ENCODE measurements at places on chromosomes 1 and 21. TPM values are rescaled to one million over a fixed set of nuclear protein-coding genes. Genes with fewer than 3 reads are reported as not detected.

The OR6K3 gene
- total RNA-seq = not detected

The OLIG1 gene
- total RNA-seq = 5.4 TPM

The ITLN2 gene
- total RNA-seq = not detected

The RIMS3 gene
- total RNA-seq = 22.9 TPM

The THEM5 gene
- not detected for total RNA-seq

GRCh38 chr21:45709173-45709572 lies 65.6 kb downstream of the PCBP3 start:
- H3K4me3 ChIP-seq = no peak overlapping the region
- no peaks in the 10 kb centered on the region for H3K27me3 ChIP-seq
- H3K4me1 ChIP-seq = peaks cover 3% of the 10 kb centered on the region

GRCh38 chr1:11676386-11677103 lies 4.4 kb downstream of the MAD2L2 start:
- H3K27me3 ChIP-seq = no peaks in the 10 kb centered on the region
- H3K36me3 ChIP-seq = no peaks in the 10 kb centered on the region
- no peak overlapping the region for H3K4me3 ChIP-seq
- H3K4me1 ChIP-seq = peaks cover 2% of the 10 kb centered on the region

DNA sequence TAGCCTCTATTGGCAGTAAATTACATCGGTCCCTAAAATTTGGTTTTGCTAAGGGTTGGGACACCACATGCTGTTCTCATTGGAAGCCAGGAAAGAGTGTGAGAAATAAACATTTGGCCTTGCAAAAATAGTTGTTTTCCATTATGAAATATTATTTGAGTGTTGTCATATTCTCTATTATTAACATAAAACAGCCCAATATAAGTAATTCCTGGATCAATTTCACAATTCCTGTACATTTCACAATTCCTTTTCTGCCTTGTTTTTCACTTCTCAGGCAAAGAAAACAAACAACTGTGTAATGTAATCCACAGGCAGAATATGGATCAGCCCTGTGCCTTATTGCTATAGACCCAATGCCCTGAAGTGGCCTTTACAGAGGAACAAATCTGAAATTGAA lies 40.5 kb downstream of the C1orf87 start:
- no peak overlapping the region for H3K27ac ChIP-seq
- H3K36me3 ChIP-seq = no peaks in the 10 kb centered on the region
- H3K4me1 ChIP-seq = no peaks in the 10 kb centered on the region
- no peaks in the 10 kb centered on the region for H3K27me3 ChIP-seq
- no peak overlapping the region for H3K4me3 ChIP-seq
- no peak for DNase-seq

GRCh38 chr1:42935313-42935895 lies 23.3 kb downstream of the SLC2A1 start:
- no peak overlapping the region for H3K27ac ChIP-seq
- H3K4me1 ChIP-seq = peaks cover 53% of the 10 kb centered on the region
- H3K27me3 ChIP-seq = peaks cover 4% of the 10 kb centered on the region
- H3K36me3 ChIP-seq = peaks cover 28% of the 10 kb centered on the region
- DNase-seq = no peak

- H3K27ac ChIP-seq = no peak overlapping the region
- no peak overlapping the region for H3K4me3 ChIP-seq
- H3K4me1 ChIP-seq = no peaks in the 10 kb centered on the region
- H3K27me3 ChIP-seq = peaks cover 49% of the 10 kb centered on the region
- no peaks in the 10 kb centered on the region for H3K36me3 ChIP-seq
Observed at GRCh38 chr1:204959836-204960235, 83.2 kb upstream of the CNTN2 start.

- peak overlapping the region; percentile 87 for H3K4me3 ChIP-seq
- peak overlapping the region; percentile 91 for H3K27ac ChIP-seq
Observed at GRCh38 chr1:45802343-45803298, 791 bp upstream of the MAST2 start.

GRCh38 chr1:47629201-47629600 lies 191.4 kb downstream of the FOXD2 start:
- peaks cover 16% of the 10 kb centered on the region for H3K27me3 ChIP-seq
- no peaks in the 10 kb centered on the region for H3K36me3 ChIP-seq
- DNase-seq = no peak
- no peak overlapping the region for H3K4me3 ChIP-seq
- no peak overlapping the region for H3K27ac ChIP-seq

GRCh38 chr1:93546162-93546863 lies 98.4 kb downstream of the FNBP1L start:
- no peak overlapping the region for H3K4me3 ChIP-seq
- H3K36me3 ChIP-seq = peaks cover 7% of the 10 kb centered on the region
- H3K27ac ChIP-seq = no peak overlapping the region
- H3K27me3 ChIP-seq = no peaks in the 10 kb centered on the region
- peaks cover 5% of the 10 kb centered on the region for H3K4me1 ChIP-seq

GRCh38 chr1:207808911-207809555 lies 57.2 kb downstream of the CD46 start:
- no peaks in the 10 kb centered on the region for H3K27me3 ChIP-seq
- no peaks in the 10 kb centered on the region for H3K36me3 ChIP-seq
- no peak overlapping the region for H3K4me3 ChIP-seq
- H3K27ac ChIP-seq = no peak overlapping the region
- H3K4me1 ChIP-seq = no peaks in the 10 kb centered on the region

DNA sequence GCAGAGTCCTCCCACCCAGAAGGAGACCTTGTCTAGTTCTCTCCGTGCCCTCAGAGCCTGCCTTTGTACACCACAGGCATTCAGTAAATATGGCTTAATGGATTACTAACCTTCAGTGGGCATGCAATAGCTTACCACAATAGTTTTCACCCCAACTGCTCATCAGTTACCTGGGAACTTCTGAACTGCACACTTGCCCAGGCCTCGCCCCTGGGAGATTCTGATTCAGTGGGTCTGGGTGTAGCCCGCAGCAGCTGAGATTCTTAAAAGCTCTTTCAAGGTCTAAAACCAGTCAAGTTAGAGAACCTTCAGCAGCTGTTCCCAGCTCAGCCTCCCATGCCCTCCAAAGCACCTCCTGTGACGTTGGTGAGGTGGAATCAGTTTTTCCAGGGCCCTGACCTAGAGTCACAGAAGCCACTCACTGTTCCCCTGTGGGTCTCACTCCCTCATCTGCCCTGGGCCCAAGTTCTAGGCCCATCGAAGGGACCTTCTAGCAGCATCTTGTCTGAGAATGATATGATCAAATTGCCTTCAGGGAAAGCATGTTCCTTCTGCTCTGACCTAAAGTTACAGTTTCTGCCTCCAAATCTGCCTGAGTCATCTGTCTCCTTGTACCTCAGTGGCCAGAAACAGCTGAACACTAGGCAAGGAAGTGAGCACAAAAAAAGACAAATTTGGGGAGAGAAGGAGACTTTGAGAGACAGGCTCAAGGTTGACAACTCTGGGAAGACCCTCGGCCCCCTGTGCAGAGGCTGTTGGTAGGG lies 10.8 kb downstream of the ASAP3 start:
- no peak overlapping the region for H3K4me3 ChIP-seq
- no peaks in the 10 kb centered on the region for H3K36me3 ChIP-seq
- H3K27me3 ChIP-seq = no peaks in the 10 kb centered on the region

DNA sequence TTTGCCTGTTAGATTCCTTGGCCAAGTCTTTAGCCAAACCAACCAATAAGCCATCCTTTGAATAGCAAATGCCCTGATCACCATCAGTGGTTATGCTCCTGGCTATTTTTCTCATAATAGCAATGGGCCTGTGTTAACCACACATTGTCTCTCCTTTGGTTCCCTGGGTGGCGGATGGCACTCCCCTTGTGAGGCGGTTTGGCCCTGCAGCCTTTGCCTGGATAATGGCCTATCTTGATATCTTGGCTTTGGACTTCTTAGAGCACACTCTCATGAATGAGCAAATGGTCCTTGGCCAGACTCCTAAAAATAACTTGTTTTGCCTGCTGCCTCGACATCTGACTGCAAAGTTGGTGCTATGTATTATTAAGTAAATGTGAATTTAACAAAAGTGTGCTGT lies 22.4 kb upstream of the ZBTB18 start:
- H3K27me3 ChIP-seq = no peaks in the 10 kb centered on the region
- no peaks in the 10 kb centered on the region for H3K36me3 ChIP-seq
- H3K4me3 ChIP-seq = no peak overlapping the region
- H3K27ac ChIP-seq = no peak overlapping the region

DNA sequence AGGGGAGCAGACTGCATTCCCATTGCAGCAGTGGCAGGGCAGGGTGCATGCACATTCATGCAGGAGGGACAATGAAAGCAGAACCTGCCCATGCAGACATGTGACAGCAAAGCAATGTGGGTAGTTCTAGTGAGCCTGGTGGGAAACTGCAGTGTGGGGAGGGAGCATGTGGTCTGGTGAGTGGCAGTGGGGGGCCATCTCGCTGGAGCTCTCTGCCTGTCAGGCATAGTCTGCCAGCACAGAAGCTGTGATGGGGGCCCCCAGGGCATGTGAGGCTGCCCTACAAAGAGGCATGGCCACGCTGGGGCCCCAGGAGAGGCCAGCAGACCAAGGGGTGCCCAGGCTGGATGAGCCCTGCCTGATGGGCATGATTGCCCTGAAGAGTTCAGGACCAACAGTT lies 579.7 kb downstream of the PTPRC start:
- no peak overlapping the region for H3K27ac ChIP-seq
- no peaks in the 10 kb centered on the region for H3K27me3 ChIP-seq
- no peaks in the 10 kb centered on the region for H3K36me3 ChIP-seq
- H3K4me3 ChIP-seq = no peak overlapping the region
- DNase-seq = no peak

GRCh38 chr1:222750651-222751050 lies 13.6 kb downstream of the FAM177B start:
- H3K27me3 ChIP-seq = peaks cover 3% of the 10 kb centered on the region
- no peak overlapping the region for H3K4me3 ChIP-seq

DNA sequence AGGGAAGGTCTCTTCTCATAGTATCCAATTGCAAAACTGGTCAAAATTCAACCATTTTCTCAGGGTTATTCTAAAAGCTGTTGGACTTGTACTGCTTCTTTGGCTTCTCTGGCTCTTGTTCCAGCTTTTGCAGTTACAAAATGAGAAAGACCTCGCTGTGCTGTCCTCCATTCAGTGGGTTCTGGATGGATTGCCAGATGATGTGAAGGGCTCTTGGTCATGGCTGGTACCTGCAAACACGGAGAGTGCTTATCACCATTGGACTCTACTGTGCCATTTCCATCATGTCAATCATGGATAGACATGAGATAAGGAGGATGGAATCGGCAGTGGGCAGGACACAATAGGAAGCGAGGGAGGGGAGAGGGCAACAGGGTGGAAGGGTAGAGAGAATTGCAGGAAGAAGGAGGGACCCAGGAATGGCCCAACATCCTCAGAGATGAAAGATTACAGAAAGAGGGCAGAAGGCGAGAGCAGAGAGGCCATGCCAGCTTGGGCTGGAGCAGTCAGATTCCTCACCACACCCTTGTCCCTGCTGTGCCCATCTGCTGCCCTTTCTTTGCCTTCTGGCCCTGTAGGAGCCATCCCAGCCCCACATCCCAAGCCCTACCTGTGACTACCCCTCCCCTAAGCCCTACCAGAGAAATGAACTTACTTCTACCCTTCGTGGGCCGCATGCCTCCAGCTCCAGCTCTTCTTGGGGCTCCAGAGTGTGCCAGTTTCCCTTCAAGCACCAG lies 70.3 kb downstream of the HIVEP3 start:
- no peaks in the 10 kb centered on the region for H3K27me3 ChIP-seq
- H3K27ac ChIP-seq = no peak overlapping the region
- DNase-seq = no peak
- no peaks in the 10 kb centered on the region for H3K36me3 ChIP-seq

DNA sequence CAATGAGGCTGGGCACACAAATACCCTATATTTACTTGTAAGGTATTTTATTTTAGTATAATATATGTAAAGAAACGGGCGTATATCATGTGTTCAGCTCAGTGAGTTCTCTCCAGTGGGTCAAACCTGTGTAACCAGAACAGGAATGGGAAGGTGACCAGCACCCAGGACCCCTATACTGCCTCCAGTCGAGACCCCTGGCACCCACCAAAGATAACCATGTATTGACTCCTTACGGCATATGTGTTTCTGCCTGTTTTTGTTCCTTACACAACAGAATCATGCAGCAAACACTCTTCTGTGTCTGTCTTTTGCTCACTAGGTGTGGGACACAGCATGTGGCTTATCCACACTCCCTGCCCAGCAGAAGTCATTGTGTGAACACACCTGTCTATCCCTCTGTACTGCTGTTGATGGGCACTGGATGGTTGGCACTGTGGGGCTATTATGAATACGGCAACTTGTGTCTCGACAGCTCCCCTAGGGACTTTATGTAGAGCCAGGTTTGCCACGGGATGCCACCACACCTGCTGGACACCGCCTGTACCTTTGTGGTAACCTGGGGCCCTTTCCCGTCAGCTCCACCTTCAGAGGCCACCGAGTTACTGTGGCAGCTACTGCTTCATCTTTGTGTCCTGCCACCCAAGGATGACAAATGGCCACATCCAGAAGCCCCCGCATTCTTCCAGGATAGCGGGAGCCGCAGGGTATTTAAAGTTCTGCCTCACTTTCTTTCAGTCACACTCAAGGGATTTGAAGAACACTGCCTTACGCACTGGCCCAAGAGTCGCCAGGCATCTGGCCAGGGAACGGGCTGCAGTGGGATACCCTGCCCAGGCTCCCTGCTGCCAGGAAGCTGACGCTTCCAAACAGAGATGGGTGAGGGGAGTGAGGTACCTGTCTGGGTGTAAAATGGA lies 23.5 kb upstream of the C2CD2 start:
- peaks cover 13% of the 10 kb centered on the region for H3K36me3 ChIP-seq
- no peak overlapping the region for H3K27ac ChIP-seq
- H3K4me1 ChIP-seq = peaks cover 21% of the 10 kb centered on the region
- H3K27me3 ChIP-seq = no peaks in the 10 kb centered on the region
